ENCODE measurements at places on chromosomes 2 and 18. TPM values are rescaled to one million over a fixed set of nuclear protein-coding genes. Genes with fewer than 3 reads are reported as not detected.

The CNTNAP5 gene
- polyA plus RNA-seq, result not detected

The UGT1A4 gene
- not detected for polyA plus RNA-seq

The KYNU gene
- polyA plus RNA-seq, result 59.5 TPM

The ITM2C gene
- polyA plus RNA-seq, result 162 TPM

The DCC gene
- polyA plus RNA-seq, result not detected

The TEX44 gene
- polyA plus RNA-seq, result not detected

The KIF5C gene
- 2.0 TPM for polyA plus RNA-seq

The ASTL gene
- not detected for polyA plus RNA-seq

The ERCC3 gene
- 24.7 TPM for polyA plus RNA-seq

The GAL3ST2 gene
- not detected for polyA plus RNA-seq

The AGAP1 gene
- not detected for polyA plus RNA-seq

The REG1B gene
- polyA plus RNA-seq, result not detected

The PROC gene
- not detected for polyA plus RNA-seq

The TTLL4 gene
- 14.5 TPM for polyA plus RNA-seq

The EPHA4 gene
- polyA plus RNA-seq, result 29.3 TPM

The MAPRE2 gene
- polyA plus RNA-seq, result 63.3 TPM

The LYG1 gene
- 0.48 TPM for polyA plus RNA-seq

The SGPP2 gene
- 3.1 TPM for polyA plus RNA-seq

The ASXL3 gene
- not detected for polyA plus RNA-seq

The NLRC4 gene
- polyA plus RNA-seq, result 1.6 TPM

The PLA2R1 gene
- polyA plus RNA-seq, result not detected

The SLC14A1 gene
- 3.5 TPM for polyA plus RNA-seq

The ANKRD29 gene
- polyA plus RNA-seq, result not detected

The ZNF397 gene
- 13.0 TPM for polyA plus RNA-seq

The RGPD3 gene
- 0.06 TPM for polyA plus RNA-seq
